CD4-positive, alpha-beta T cell treated with Interferon gamma for 1 hour (primary cell): ENCODE measurements at places on chromosomes 1 and 21.
A peak's percentile ranks its signal among the peaks of the same experiment; 100 is the strongest.

DNA sequence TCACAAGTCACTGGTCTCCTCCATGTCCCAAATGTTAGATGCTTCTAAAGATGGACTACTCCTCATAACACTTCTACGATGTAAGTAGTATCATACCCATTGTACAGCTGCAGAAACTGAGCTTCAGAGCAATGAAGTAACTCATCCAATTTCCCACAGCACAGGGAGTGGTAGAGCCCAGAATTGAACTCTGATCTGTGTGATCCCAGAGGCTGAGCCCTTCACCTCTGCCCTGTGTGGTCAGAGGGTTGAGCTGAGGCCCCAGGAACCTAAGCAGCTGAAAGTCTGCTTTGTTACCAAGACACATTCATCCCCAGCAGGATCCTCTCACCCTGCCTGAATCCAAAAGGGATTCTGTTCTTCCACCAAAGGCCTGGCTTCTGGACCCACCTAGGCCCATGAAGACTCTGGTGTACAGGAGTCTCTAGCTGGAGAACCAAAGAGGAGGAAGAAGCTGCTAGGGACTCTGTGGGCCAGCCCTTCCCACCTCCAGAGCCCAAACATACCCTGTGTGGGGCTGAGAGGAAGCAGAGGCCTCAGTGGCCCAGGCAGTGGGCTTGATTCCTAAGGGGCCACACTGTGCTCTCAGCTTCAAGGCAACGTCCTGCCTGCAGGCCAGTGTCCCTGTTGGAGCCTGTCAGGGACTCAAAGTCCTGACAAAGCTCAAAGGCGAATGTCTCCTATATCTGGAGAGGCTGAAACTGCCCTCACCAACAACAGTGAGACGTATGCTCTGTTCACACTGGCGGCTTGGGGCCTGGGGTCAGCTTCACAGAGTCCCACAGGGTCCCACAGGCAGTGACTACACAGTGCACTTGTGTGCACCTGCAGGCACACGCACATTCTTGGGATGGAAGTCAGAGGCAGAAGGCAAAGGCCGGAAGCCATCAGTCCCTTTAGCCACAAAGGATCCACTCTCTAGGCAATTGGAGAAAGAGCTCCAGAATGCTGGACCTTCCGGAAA, 40.4 kb upstream of the SLC30A1 start:
- DNase-seq = no peak

DNA sequence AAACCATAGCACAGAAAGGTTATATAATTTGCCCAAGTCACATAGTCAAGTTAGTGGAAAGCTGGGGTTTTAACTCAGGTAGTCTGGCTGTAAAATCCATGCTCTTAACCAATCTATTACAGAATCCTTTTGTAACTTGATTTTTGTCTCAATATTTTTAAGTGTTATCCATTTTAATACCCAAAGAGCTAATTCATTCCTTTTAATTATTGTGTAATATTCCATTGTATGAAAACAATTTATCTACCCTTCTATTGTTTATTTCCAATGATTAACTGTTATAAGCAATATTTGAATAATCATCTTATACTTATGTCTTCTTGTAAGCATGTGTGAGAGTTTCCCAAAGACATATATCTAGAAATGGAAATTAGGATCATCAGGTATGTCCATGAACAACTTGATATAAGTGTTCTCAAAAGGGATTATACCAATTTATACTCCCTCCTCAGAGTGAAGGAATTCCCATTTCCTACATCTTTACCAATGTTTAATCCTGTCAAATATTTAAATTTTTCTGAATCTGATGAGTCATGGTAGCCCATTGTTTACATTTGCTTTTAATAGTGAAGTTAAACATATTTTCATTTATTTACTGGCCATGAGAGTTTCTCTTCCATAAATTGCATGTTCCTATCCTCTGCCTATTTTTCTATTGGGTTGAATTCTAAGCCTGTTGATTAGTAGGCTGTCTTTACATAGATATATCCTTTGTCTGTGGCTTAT, 13.9 kb downstream of the TEX50 start:
- DNase-seq = no peak

DNA sequence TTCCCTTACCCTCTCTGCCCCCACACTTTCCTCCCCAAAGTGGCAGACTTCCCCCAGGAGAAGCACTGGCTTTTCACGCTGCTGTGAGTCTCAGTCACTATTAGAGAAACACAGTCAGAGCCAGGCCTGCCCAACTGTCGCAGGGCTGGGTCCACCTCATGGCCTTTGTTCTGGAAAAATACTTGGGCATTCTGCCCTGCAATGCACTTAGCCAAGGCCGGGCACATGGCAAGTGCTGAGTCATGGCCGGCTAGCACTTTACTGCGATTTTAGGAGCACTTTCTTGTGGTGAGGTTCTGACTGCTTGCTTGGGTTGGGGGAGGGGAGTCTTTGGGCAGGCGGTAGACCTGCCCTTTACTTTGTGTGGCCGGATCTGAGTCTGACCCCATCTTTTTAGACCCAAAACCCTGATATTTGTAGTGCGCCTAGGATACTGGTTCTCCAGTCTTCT, 7.7 kb downstream of the EPHX1 start:
- DNase-seq = no peak

GRCh38 chr1:69787151-69787550, 219.4 kb downstream of the LRRC7 start:
- no peak for DNase-seq

- peak; percentile 69 for DNase-seq
Measured at GRCh38 chr1:11838349-11839272, 9.0 kb downstream of the NPPA start.

- no peak for DNase-seq
Measured at GRCh38 chr1:10838541-10838940, 42.1 kb upstream of the CASZ1 start.

DNA sequence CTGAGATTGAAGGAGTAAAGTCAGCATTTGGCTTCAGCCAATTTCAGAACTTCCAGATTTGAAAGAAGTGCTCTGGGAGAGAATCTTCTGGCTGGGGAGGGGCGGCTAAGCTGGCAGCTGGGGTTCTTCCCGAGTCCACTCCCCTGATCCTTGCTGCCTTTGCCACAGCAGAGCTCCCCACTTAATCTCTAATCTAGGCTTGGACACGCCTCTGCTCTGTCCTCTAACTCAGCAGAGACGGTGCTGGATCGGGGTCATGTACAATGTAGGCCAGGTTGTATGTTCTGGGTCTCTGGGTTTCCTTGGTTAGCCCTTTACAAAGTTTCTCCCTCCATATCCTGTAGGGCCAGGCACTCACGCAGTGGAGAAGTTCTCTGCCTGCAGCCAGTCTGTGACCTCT, 10.1 kb upstream of the GSTM3 start:
- DNase-seq = no peak

- no peak for DNase-seq
Measured at GRCh38 chr1:2812136-2812535, 10.6 kb upstream of the TTC34 start.

DNA sequence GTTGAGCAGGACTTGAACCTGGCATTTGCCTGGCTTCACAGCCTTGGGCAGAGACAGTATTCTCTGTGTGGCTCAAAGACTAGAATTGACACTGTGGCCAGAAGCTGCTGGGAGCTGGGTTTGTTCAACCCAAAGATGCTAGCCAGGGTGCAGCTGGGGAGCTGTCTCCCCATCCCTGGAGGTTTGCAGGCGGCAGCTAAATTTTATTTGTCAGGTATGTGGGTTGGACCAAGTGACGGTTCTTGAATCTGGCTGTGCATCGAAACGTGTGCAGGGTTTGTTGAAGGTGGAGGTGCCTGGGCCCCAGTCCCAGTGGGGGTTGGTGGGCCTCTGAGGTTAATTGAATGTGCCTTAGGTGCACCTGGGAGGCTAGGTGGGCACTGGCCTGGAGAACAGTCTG, 11.8 kb downstream of the WNT4 start:
- DNase-seq = no peak

GRCh38 chr1:1434131-1434823, 1.2 kb upstream of the VWA1 start:
- no peak for DNase-seq

DNA sequence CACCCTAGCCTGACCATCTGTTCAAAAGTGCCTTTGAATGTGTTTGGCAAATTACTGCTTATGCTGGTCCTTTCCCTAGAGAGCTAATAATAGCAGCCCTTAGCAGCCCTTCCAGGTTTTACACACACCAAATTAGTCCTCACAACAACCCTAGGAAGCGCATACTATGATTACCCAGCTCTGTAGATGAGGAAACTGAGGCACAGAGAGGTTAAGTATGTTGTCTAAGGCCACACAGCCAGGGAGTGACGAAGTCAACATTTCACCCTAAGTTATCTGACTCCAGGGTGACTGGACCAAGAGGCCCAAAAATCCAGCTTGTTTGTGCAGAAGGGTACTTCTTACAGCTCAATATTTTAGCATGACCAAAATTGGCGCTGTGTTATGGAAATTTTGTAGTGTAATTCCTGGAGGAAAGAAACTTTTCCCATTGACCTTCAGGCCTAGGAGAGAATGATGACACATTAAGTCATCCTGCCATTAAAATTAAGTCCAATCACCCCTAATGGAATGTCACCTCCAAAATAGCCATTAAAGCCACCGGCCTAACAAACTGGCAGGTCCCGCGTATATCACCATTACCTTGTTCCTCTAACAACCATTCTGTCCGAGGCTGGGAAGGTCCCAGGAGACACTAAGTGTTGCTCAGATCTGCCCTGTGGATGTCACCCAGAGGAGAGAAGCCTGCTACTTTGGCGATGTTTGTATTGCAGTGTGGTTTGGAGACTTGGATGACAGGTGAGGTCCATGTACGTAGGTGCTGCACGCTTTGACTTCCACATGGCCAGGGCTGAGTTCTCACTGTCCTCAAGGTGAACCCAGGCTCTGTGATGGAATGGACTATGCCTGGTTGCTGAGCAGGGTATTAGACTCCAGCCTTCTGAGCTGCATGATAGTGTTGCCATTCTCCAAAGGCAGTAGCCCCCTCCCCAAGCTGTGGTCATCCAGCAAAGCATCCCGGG, 258.3 kb downstream of the TOMM20 start:
- no peak for DNase-seq

GRCh38 chr1:171083222-171083621, 7.5 kb upstream of the FMO3 start:
- DNase-seq = no peak

DNA sequence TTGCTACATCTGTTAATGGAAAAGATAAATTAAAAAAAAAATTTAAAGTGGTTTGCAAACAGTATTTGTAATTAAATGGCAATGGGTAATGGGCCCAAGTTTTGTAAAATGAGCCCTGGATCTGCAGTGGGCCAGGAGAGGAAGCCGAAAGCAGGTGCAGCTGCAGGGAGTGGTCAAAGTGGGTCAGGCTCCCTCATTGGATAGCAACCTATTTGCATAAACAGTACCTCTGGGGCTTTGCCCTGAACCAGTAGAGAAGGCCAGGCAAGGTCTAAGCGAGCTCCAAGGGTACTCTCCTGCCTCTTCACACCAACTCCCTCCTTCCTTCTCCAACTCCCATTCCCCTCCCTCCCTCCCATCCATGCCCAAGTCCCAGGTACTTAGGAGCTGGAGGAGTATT, 138.9 kb downstream of the HMGB4 start:
- DNase-seq = no peak

- DNase-seq = no peak
Measured at GRCh38 chr1:11531314-11531870, 52.4 kb downstream of the DISP3 start.

DNA sequence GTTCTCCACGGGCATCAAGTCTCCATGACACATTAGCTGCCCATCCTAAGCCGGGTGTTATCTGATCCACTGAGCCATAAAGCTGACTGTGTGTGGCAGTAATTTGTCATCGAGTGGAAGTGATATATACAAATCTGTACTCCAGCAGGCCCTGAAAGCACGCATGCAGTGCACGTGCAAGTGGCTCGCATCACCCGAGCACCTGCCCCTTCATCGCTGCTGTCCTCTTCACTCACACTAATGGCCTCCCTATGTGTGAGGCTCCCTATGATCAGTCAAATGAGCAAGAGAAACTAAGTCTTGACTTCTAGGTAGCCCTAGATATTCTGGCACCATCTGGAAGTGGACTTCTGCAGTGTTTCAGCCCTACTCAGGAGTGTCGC, 248.6 kb downstream of the MATN1 start:
- DNase-seq = no peak

DNA sequence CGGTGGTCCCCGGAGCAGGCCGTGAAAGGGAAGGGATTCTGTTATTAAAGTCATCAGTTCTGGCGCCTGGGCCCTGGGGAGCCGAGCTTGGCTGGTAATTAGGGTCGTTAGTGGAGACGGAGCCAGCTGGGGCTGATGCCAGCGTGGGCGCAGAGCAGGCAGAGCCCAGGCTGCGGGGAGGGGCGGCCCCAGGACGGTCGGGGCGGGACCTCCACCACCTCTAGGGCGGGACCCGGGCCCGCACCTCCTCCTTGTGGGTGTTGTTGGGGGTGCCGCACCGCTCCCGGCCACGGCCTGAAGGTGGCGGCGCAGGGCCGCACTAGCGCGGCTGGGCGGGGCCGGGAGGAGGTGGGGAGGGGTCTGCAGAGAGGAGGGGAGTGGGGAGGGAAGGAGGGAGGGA, 470.6 kb downstream of the PTPRU start:
- DNase-seq = no peak

GRCh38 chr1:229762891-229763290, 136.8 kb downstream of the URB2 start:
- DNase-seq = no peak

GRCh38 chr1:50279622-50280330, 143.5 kb downstream of the DMRTA2 start:
- DNase-seq = no peak

DNA sequence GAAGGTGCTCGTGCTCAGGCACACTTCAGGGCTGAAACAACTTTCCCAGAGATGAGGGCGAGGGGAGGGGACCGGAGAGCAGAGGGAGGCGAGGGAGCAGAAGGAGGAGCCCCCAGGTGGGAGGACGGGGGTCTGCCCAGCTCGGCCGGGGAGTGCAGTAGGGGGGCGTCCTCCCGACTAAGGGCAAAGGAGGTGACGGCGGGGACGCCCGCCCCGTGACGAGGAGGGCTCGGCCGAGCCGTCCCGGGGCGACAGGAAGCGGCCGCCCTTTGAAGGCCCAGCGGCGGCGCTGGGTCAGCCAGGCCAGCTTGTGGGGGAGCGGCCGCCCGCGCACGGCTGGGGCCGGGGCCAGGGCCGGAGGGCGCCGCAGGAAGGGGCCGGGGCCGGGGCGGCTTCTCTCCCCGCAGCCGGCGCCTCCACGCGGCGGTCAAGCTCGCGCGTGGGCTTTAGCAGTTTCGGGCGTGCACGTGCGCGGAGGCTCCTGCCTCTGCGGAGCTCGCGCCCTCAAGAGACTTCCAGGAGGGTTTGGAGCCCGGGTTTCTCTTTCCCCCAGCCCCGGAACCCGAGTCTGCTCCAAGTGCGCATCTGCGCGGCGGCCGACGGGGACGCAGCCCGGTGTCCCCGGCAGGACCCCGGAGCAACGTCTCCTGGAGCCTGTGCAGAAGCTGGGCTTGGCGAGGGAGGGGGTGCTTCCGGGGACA, 100.8 kb upstream of the SLC45A1 start:
- DNase-seq = no peak
